Muscle of arm (tissue), 14 donors: ENCODE measurements at places on chromosomes 1 and 21. TPM values are rescaled to one million over a fixed set of nuclear protein-coding genes. Genes with fewer than 3 reads are reported as not detected.

- peak; percentile 31 for DNase-seq
Observed at GRCh38 chr1:206706298-206706791, 21.6 kb downstream of the MAPKAPK2 start.

DNA sequence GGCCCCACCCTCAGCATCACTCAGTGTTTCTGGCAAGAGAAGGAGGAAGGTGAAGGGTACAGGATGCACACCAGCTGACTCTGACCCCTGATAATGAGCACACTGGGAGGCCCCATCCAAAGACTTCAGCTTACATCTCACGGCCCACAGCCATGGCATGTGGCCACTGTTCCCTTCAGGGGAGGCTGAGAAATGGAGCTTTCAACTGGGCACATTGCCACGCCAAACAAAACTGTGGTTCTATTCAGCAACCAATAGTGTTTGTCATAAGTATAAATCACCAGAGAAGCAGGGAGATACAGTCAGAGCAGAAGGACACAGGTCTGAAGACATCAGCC lies 12.7 kb upstream of the TRAF3IP3 start:
- DNase-seq = no peak

GRCh38 chr1:91166106-91166712 lies 144.4 kb upstream of the ZNF644 start:
- DNase-seq = peak; percentile 77

DNA sequence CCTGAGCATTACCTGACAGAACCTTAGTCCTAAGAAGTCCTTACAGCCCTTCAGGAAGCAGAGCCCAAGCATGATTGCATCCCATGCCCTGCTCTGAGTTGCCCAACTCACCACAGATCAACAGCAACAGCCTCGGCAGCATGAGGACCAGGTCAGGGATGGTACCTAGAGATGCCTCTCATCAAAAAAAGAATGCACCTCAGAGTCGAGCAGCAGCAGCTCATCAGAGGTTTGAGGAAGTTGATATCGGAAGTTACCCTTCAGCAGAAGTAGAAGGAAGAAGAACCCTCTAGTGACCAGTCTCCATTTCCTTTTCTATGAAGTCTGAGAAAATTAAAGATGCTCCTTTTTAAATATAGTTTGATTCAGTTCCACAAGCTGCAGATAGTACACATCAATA lies at the start of gene FCRL1:
TSS of gene FCRL1 (minus strand) at position 225 of the 400 bp plus-strand sequence. CDS start at position 142, 83 bp downstream.
- no peak for DNase-seq

DNA sequence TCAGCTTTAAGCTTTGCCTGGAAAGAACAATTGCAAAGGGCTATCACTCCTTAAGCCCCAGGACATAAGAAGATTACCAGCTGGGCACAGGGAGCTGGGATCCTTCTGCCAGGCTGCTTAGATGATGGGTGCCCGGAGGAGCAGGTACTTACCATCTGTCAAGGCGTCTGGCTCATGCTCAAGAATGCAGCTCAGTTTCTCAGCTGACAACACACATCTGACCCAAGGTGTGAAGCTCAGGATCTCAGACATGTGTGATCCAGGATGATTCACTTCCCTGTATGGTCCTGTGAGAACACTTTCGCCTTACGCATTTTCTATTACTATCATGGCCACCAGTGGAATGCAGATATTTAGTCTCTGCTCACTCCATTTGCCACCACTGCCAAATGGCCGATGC lies 14.7 kb upstream of the DISC1 start:
- DNase-seq = no peak

- DNase-seq = no peak
Observed at GRCh38 chr1:229225331-229225782, 45.6 kb upstream of the RAB4A start.

- DNase-seq = no peak
Observed at GRCh38 chr1:221315330-221315729, 426.6 kb downstream of the DUSP10 start.

DNA sequence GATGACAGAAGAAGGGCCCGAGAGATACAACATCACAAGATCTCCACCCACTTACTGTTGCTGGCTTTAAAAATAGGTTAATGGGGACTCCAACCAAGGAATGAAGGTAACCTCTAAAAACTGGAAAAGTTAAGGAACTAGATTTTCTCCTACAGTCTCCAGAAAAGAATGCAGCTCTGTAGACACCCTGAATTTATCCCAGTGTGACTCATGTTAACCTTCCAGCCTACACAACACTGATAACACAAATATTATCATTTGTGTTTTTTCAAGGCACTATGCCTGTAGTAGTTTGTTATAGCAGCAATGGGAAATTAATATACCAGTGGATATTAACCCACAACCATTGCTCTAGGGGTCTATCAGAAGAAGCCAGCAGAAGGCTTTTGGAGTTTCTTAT lies 730.7 kb upstream of the ZP4 start:
- no peak for DNase-seq

DNA sequence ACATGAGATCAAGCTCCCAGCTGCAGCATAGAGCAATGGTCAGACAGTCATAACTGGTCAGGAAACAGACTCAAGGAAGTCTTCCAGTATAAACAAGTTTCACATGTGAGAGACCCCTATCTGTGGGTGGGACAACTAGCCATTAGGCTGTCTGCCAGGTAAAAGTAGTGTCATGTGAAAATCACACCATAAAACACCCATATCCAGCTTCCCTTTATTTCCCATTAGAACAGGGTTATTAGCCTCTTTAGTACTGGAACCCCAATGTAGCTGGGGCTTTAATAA lies 426.7 kb downstream of the KCNT2 start:
- no peak for DNase-seq

DNA sequence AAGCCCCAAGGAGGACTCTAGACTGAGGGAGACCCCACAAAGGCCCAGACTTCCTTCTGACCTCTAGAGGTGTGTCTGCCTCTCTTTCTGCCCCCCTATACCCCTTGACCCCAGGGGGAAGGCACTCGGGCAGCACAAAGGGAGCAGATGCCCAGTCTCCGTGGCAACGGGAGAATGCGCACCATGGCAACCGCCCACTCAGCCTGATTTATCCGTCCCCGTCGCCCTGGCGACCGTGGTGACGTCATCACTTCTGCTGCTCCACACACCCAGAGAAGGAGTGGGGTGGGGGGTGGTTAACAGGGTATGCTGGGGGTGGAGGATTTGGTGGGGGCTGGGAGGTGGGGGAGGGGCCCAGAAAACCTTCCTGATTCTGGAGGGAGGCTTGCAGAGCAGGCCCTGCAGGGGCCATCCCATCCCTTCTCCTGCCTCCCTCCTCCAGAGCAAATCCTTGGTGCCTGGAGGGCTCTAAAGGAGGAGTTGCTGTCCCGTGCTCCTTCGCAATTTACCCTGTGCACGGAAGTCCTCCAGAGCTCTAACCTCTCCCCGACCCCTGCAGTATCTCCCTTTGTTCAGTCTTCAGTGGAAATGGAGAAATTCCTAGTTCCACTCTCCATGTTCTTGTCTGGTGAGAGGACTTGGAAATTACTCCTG lies 6.3 kb downstream of the CELF3 start:
- DNase-seq = no peak

DNA sequence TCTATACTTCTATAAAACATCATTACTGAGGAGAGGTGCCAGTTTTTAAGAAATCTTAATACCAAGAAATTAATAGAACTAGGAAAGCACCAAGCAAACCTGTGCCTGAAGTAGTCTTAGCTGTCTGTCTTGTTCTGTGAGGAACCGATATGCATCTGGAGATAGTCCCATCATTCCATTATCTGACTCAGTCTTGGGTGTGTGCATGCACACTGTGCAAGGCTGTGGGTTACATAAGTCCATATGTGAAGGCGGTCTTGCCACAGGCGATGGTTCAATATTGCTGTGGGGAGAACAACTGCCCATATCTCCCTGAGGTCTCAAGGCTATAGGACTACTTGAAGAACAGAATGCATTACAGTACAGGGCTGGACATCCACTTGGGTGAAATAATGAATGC lies 33.8 kb downstream of the STIL start:
- DNase-seq = no peak

DNA sequence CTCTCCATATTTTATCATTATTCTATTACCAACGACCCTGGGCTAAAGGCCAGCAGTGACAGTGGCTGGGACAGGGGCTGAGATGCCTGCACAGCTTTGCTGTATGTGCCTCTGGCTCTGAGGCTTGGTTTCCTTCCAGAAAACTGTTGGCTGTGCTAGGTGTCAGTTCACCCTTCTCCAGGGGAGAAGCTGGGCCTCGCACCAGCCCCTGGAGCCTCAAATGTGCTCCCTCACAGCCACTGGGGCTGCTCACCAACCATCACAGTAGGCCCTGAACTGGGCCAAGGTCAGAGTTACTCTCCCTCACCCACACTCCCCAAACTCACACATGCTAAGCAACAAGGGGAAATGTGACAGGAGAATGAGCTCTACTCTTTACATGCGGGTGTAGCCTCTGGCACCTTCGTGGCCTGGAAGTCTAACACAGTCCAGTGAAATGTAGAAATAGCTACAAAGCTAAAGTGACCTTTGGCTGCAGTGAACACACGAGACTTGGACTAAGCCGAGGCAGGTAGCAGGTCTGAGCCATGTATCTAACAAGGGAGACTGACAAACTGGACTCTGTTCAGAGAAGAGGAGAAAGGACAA lies 4.7 kb upstream of the CD160 start:
- no peak for DNase-seq

DNA sequence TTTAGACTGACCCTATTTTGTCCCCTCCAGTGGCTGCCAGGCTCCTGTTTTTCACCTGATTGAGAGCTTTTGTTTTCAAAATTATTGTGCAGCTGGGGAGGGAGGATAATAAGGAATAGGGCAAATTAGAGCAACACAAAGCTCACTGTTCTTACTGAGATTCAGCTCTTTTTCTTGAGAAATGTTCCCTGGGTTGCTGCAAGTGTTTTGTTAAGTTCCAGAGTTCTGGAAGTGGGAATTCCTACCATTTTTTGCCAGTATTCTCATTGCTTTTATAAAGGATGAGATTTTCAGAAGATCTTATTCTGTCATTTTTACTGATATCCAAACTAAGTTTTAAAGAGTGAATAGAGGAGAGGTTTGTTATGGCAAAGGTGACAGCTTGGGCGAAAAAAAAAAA lies 417.7 kb downstream of the SIPA1L2 start:
- DNase-seq = no peak

DNA sequence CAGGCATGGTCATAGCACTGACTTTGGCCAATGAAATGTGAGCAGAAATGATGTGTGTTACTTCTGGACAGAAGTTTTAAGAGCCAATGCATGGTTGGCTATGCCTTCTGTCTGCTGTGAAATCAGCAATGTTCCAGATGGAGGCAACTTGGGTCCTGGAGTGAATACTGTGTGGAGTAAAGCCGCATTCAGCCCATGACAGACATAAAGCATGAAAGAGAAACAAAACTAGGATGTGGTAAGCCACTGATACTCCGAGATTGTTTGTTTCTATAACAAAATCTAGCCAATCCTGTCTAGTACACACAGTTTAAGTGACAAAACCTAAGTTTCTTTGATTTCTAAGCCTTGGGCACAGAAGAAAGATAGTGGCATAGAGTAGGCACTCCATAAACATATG lies 47.1 kb upstream of the ARHGAP29 start:
- DNase-seq = no peak

DNA sequence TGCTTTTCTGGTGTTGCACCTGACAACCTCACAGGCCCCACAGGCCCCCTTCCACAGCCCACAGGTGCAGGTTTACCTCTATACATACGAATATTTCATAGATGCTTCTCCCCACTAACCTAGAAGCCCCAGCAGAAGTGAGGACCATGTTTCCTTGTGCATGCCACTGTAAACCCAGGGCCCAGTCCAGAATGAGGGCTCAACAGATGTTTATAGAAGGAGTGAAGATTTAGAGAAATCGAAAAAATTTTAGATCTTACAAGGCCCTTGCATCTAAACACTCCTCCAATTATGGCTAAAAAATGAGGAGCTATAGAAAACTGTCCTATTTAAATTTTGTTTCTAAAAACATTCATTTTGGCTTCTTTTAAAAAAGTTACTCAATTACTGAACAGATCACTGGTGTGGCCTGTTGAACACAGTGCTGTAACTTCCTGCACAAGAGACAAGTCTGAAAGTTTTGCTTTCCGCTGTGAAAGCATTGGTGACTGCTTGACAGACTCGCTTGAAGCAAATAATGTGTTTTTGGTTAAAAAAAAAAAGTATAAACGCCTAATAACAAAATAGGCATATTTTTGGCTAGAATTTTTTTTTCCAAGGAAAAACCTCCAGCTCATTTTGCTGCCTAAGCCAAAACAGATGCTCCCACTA lies 1.2 kb downstream of the ABCB10 start:
- no peak for DNase-seq

- no peak for DNase-seq
Observed at GRCh38 chr1:157091186-157091585, 8.4 kb downstream of the ETV3L start.

GRCh38 chr1:5495596-5496410 lies 496.4 kb downstream of the NPHP4 start:
- DNase-seq = no peak

- no peak for DNase-seq
Observed at GRCh38 chr1:119811387-119811786, at the start of gene REG4. Gene REG4 (minus strand): TSS chr1:119811460. CDS start chr1:119808769, 2,691 bp downstream.

GRCh38 chr1:98201666-98202081 lies 280.8 kb upstream of the DPYD start:
- no peak for DNase-seq

GRCh38 chr1:22709891-22710700 lies 543 bp upstream of the EPHB2 start:
- DNase-seq = peak; percentile 75

DNA sequence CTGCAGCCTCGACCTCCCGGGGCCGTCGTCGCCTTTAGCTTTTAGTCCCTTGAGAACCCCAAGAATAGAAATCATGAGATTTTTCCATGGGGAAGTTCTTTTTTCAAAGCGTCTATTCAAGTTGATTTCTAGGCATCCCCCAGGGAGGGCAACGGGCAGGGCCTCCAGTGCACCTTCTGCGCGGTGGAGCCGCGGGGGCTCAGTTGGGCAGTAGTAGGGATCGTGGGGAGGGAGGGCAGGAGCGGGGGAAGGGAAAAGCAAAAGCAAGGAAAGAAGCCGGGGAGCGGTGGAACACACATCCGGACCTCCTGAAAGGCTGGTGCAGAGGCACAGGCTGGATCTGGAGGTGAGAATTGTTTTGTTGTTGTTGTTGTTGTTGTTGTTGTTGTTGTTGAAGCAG lies 103.4 kb downstream of the PPIAL4G start:
- no peak for DNase-seq

GRCh38 chr1:24920533-24920925 lies 9.5 kb downstream of the RUNX3 start:
- DNase-seq = no peak

DNA sequence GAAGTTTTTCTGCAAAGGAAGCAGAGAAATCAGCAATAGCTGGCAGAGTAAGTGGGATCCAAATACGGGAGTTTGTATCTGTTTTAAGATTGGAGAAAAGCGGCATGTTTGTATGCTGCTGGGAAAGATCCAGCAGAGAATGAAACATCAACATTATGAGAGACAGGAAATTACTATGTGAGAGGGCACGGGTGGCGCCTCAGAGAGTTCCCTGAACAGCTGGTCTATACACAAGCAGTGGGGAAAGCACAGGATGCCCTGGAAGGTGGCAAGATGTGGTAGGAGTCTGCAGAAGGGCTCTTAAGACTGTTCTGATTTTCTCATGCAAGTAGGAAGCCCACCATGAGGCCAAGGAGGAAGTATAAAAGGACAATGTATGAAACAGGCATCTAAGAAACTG lies 130.4 kb downstream of the RERE start:
- DNase-seq = no peak

GRCh38 chr1:19495799-19496526 lies 10.6 kb upstream of the CAPZB start:
- peak; percentile 60 for DNase-seq

FBLIM1 gene
- polyA plus RNA-seq = 32.7 TPM

ADAR gene
- 51.8 TPM for polyA plus RNA-seq

JAM2 gene
- polyA plus RNA-seq = 25.8 TPM

NUDT17 gene
- polyA plus RNA-seq = 14.8 TPM

CNIH3 gene
- polyA plus RNA-seq = 2.4 TPM

HTR1D gene
- not detected for polyA plus RNA-seq

F3 gene
- polyA plus RNA-seq = 2.5 TPM

RGS13 gene
- polyA plus RNA-seq = 0.32 TPM

BMP8A gene
- polyA plus RNA-seq = 0.49 TPM
